ENCODE measurements at places on chromosomes 2 and 18. TPM values are rescaled to one million over a fixed set of nuclear protein-coding genes. Genes with fewer than 3 reads are reported as not detected.

DNA sequence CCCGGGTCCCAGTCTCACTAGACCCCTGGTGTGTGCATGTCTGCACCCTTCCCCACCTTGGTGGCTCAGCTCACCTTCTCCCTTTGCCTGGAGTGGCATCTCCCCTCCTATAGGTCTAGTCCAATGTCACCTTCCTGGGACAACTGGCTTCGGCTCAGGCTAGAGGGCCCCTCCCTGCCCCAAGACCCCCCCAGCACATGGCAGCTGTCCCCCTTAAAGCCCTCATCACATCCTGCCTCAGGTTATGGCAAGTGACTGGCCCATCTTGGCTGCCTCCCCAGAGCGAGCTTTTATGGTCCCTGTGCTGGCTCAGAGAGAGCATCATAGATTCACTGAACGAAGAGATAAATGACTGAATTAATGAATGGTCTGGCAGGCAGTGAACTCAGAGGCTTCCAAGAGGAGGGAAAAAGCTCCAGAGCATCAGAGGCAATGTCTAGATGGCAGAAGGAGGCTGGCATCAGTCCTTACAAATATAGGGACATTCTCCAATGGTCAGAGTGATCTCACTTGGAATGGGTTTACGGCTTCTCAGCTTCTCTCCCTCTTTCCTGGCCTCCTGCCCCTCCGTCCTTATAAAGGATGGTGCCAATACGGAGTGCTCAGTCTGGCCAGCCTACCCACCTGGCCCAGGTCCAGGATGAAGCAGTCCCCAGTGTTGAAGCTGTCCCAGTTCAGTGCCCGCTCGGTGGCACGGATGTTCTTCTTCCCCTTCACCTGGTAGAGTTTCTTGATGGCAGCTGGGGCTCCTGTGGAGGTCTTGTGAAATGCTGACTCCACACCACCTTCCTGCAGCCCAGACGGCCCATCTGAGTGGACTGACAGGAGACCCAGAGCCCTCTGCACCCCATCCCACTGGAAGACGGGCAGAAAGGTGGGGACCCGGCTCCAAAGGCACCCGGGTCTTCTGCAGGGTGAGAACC, 9.4 kb downstream of the CAPG start:
- DNase-seq = no peak
- no peaks in the 10 kb centered on the region for H3K4me1 ChIP-seq
- no peaks in the 10 kb centered on the region for H3K36me3 ChIP-seq
- no peak overlapping the region for H3K4me3 ChIP-seq
- no peak overlapping the region for H3K27ac ChIP-seq
- no peaks in the 10 kb centered on the region for H3K27me3 ChIP-seq

GLB1L gene
- polyA plus RNA-seq = 2.1 TPM

DNA sequence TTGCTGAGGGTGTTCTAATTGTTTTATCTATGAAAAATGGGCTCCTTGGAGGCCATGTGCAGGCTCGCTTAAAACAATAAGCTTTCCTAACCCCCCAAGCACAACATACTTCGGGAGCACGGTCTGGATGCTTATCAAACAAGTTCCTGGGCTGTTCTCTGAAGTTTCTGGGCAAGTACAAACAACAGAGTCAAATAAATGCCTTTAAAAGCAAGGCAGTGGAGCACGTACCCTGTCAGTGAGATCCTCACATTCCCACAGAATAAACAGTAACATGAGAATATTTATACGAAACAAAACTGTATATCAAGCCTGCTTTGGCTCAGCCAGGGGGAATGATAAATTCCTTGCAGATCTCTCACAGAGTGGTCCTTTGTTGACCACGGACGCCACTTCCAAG, 44.8 kb downstream of the FTCDNL1 start:
- H3K4me3 ChIP-seq = no peak overlapping the region
- no peaks in the 10 kb centered on the region for H3K27me3 ChIP-seq
- no peak for DNase-seq
- no peak overlapping the region for H3K27ac ChIP-seq

ASAP2 gene
- polyA plus RNA-seq = 17.3 TPM

GRCh38 chr2:9473985-9474360, 378 bp upstream of the IAH1 start:
- no peaks in the 10 kb centered on the region for H3K36me3 ChIP-seq
- peaks cover 38% of the 10 kb centered on the region for H3K4me1 ChIP-seq
- no peaks in the 10 kb centered on the region for H3K27me3 ChIP-seq
- peak; percentile 32 for DNase-seq
- H3K4me3 ChIP-seq = peak overlapping the region; percentile 82

DNA sequence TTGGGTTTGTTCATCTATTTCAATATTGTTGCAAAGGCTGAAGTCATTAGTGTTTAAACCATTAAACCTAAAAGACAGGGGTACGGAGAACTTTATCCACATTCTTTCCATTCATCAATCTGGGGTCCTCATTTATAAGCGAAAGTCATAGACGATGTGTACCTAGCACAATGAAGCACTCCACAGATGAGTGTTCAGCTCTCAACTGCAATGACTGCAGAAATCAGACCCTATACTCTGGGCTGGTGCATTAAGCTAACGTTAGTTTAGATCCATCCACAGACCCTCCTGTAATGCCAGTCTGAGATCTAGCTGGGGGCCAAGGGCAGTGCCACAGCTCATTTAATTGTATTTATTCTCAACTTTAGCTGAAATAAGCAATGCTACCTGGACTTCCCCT, 155.2 kb downstream of the AFF3 start:
- peaks cover 11% of the 10 kb centered on the region for H3K4me1 ChIP-seq
- no peak for DNase-seq

- no peak overlapping the region for H3K4me3 ChIP-seq
- no peaks in the 10 kb centered on the region for H3K4me1 ChIP-seq
- H3K36me3 ChIP-seq = no peaks in the 10 kb centered on the region
- no peak overlapping the region for H3K27ac ChIP-seq
- DNase-seq = peak; percentile 17
- no peaks in the 10 kb centered on the region for H3K27me3 ChIP-seq
Observed at GRCh38 chr2:161146996-161147395, 13.2 kb upstream of the TANK start.

DNA sequence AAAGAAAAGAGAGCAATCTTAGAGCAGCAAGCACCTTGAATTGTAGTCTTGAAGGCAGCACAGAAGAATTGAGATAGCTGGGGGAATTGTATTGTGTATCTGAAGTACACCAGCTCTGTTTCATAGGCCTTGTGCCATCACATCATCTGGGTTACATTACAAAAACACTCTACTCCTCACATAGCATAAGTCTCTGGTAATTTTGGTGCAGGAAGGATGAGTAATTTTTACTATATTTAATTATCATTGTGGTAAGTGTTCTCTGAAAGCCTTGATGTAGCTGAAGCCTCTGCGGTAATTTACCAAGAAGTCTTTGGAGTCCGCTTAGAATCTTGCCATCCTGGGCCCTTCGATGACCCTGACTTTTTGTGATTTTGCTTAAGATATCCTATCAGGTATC, 291.1 kb downstream of the ARHGAP15 start:
- H3K27ac ChIP-seq = no peak overlapping the region
- H3K4me1 ChIP-seq = no peaks in the 10 kb centered on the region
- H3K4me3 ChIP-seq = no peak overlapping the region
- no peak for DNase-seq
- H3K36me3 ChIP-seq = no peaks in the 10 kb centered on the region

- H3K27ac ChIP-seq = no peak overlapping the region
- H3K27me3 ChIP-seq = no peaks in the 10 kb centered on the region
- DNase-seq = no peak
- H3K4me1 ChIP-seq = peaks cover 16% of the 10 kb centered on the region
Observed at GRCh38 chr2:71292159-71292558, 39.4 kb upstream of the ZNF638 start.

C2orf72 gene
- not detected for polyA plus RNA-seq

- no peak overlapping the region for H3K4me3 ChIP-seq
- no peaks in the 10 kb centered on the region for H3K36me3 ChIP-seq
- H3K27ac ChIP-seq = no peak overlapping the region
- H3K4me1 ChIP-seq = no peaks in the 10 kb centered on the region
- DNase-seq = no peak
Observed at GRCh38 chr18:11651899-11652298, 37.2 kb upstream of the GNAL start.

DNA sequence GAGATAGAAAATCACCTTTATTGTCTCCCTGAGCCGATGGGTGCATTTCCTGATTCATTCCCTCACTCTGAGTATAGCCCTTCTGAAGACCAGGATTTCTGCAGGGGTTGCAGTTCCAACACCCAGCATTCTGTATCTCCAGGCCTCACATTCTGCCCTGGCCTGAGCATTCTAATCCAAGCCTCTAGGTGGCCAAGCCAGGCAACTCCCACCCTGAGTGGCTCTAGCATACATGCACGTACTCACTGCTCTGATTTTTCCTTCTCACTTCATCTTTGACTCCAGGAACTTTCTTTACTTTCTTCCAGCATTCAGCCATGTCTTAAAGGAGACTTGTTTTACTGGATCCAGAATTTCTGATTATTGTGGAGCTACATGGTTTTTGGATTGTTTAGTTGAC, 100.7 kb upstream of the STK39 start:
- peaks cover 9% of the 10 kb centered on the region for H3K4me1 ChIP-seq
- no peak overlapping the region for H3K4me3 ChIP-seq
- peak; percentile 11 for DNase-seq
- H3K27ac ChIP-seq = no peak overlapping the region
- no peaks in the 10 kb centered on the region for H3K36me3 ChIP-seq

FOXI3 gene
- polyA plus RNA-seq = not detected

- H3K4me1 ChIP-seq = no peaks in the 10 kb centered on the region
- H3K36me3 ChIP-seq = no peaks in the 10 kb centered on the region
- no peaks in the 10 kb centered on the region for H3K27me3 ChIP-seq
Observed at GRCh38 chr18:21345840-21346239, 103.8 kb downstream of the GREB1L start.
